NCI-H1048 (cell line): ENCODE measurements at places on chromosomes 12 and 14.

GRCh38 chr12:91065396-91065795 is 7.6 kb upstream of the KERA start:
- no peak for DNase-seq

DNA sequence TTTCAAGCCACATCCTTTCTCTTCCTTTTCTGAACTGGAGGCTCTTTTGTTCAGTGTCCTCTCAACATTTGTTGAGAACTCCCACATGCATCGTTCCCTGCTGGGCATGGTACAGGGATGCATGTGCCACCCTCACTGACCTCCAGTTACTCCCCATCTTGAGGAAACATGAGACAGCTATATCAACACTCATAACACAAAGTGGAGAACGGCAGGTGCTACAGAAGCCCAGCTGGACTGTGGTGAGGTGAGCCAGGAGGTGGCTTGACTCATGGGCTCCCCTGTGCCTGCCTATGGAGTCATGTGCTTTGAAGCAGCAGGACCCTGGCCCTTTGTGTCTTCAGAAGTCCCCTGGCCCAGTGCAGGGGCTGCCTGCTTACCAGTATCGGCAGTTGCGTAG is 9.7 kb downstream of the MYH6 start:
- no peak for DNase-seq

- no peak for DNase-seq
Measured at GRCh38 chr12:92493816-92494215, 209.0 kb upstream of the PLEKHG7 start.

DNA sequence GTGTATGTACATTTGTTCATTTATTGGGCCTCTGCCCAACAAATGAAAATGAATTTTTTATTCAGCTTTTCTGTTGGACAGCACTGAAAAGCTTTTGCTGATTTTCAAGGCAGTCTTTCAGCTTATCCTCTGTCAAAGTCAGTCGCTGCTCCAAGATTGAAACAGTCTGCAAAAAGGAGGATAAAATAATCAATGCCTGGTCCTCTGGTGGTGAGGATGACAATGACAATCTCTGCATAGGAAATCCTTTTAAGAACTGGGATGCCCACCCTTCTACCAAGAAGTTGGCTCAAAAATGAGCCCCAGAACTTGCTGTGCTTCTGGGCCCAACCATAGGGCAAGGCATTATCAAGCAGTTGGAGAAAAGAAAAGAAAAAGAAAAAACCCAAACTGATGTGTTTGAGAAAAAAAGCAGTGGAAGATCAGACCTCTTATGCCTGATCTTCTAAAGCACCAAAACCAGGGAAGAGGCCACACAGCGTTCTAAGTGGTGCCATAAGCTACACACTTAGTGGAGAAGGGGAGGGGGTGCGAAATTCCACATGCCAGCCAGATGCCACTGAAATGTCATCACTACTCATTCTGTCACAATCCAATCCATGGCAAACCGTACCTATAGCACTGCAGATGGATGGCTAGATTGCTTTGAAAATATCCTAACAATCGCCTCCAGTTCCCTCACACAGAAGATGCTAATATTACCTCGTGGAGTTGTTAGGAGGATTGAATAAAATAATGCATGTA is 69.0 kb upstream of the DUSP6 start:
- no peak for DNase-seq

DNA sequence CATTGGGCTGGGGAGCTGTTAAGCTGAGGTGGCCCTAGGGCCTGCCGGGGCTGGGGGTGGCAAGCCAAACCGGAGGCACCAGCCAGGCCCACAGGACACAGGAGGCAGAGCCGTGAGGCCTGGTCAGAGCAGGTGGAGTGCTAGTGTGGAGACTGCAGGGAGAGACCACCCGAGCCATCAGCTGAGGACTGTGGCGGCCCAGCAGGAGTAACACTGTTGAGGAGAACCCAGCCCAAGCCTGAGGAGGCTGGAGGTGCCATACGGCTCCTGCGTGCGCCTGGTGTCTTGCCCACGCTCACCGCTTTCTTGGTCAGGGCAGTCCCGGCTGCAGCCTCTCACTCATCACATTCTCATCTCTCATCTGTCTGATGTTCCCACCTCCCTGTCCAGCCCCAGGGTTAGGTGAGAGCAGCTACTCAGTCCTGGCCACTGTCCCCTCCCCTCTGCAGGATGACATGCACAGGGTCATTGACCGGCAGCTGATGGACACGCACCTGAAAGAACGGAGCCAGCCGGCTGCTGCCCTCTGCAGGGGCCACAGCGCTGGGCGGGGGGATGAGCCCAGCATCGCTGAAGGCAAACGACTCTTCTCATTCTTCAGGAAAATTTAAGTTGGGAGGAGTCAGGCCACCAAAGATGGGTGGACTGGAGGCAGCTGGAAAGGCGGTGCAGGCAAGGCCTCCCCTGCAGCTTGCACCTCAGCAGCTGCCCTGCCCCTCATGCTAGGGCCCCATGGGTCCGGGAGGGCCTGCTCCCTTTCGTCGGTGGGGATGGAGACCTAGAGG is 23.8 kb downstream of the RAB35 start:
- DNase-seq, result no peak

GRCh38 chr12:133038118-133038709 is 905 bp downstream of the ZNF84 start:
- DNase-seq, result no peak

GRCh38 chr14:77478796-77479195 is 19.8 kb downstream of the ISM2 start:
- DNase-seq, result no peak

DNA sequence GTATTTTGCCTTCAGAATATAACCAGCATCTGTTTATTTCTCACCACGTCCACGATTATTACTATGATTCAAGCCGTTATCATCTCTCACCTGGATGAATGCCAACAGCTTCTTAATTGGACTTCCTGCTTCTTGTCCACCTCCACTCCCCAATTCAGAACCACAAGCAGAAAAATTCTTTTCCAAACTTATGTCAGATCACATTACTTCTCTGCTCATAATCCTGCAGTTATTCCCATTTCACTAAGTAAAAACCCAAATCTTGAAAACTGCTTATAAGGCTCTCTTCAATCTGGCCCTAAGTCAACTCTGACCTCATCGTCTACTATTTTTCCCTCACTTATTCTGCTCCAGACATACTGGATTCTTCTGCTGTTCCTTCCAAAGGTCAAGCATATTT is 2.0 kb downstream of the CRY1 start:
- DNase-seq, result no peak

GRCh38 chr12:9115731-9116559 is at the start of gene A2M:
A2M (minus strand) TSS chr12:9115919; CDS start chr12:9115849, 70 bp downstream.
- DNase-seq, result no peak

GRCh38 chr14:103334644-103335622 is 896 bp downstream of the EIF5 start:
- DNase-seq, result no peak

- no peak for DNase-seq
Measured at GRCh38 chr12:93676408-93677194, 574 bp upstream of the CRADD start.

- no peak for DNase-seq
Measured at GRCh38 chr12:102388469-102388868, 91.9 kb downstream of the IGF1 start.

GRCh38 chr14:63203015-63203414 is 1.2 kb upstream of the RHOJ start:
- DNase-seq, result no peak

DNA sequence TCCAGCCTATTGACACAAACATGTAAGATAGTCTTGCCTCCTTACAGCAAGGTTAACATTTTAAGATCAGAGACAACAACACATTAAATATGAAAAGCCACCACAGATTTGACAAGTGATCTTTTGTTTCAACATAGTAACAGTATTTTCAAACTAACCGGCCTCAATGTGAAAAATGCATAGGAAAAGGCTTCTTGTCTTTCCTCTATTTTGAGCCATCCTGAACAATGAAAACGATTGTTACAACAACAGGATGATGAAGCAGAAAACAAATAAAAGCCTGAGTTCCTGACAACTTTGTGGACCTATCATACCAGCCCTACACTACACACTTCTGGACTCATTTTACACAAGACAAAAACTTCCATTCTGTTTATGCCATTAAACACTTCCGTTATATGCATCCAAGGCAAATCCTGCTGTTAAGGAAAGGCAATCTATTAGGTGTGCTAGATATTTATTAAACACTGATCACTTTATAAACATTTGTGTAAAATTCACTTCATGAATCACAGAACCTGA is 37.3 kb downstream of the BAZ1A start:
- no peak for DNase-seq

GRCh38 chr12:107134558-107134957 is 41.2 kb upstream of the CRY1 start:
- peak; percentile 48 for DNase-seq

- DNase-seq, result no peak
Measured at GRCh38 chr14:99791476-99792209, 1.6 kb upstream of the EML1 start.

- DNase-seq, result no peak
Measured at GRCh38 chr12:120099738-120100137, 16.8 kb downstream of the RAB35 start.

DNA sequence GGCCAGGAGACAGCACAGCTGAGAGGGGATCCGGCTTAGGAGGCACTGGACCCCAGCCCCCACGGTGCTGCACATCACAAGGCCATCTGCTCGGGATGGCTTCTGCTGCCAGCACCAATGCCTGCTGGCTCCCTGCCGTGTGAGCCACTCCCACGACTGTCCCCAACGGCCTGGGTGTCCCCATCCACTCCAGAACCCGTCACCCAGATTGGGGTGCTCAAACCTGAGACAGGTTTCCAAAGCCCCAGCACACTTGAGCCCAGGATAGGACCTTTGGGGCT is 102.4 kb downstream of the RFLNA start:
- no peak for DNase-seq

DNA sequence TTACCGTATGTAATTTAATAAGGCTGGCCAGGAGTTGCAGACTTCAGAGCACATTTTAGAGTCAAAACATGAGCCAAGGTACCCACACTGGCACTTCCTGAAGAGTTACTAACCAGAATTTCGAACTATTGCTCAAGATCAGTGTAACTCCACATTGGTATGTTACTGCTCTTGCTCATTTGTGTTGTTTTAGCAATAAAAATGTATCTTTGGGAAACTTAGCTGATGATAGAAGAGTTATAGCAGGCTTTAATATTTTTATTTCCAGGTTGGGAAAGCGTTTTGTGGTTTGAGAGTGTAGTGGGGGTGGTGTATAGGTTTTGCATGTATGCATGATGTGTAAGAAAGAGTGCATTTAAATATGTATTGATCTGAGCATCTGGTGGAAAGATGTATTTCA is 96.6 kb downstream of the SCN8A start:
- DNase-seq, result no peak

DNA sequence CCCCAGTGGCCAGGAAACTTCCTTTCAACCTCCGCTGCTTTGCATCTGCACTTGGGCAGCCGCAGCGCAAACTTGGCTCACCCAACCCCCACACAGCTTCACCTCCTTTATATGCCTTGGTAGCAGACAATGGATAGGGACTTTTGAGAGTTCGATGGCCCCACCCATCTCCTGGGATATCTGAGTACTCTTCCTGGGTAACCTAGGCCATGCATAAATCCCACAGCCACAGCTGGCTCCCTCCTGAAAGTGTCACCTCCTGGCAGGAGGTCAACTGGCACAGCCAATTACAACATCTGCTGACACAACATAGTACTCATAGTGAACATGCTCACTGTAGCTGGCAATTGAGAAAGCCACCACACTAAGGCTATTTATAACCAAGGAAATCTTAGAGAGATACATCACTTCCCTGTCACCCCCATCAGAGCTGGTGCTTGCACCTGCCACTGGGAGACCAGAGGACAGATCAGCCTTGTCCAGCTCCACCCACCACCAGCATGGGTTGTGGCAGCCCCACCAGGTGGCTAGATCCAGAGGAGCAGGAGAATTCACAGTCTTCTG is 410.0 kb downstream of the SYT1 start:
- no peak for DNase-seq

DNA sequence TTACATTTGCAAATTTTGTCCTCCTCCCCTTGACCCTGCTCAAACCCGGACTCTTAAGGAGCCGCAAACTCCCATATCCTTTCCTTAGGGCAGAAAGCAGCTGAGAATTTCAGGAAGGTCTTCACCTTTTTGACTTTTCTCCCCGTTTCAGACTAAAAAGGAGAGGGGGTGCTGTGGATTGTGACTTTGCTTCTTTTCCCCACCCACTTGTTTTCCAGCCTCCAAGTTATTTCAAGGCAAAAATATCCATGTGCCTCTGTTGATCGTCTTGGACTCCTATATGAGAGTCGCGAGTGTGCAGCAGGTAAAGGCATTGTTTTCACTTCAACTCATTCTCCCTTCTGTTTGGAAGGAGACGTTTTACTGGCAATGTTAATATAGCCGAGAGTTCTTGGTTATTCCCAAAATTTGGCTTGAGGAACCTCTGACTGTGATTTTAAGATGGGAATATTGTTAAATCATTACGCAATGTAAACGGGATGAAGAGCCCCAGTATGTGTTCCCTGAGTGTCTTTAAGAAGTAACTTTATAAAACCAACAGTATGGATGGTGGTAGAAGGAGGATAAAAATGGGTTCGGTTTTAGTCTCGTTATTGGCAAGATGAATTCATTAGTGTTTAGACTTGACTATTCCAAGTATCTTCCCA is 663 bp downstream of the LRRK2 start:
- no peak for DNase-seq

- DNase-seq, result no peak
Measured at GRCh38 chr12:117093918-117094630, 5.1 kb downstream of the TESC start.

GRCh38 chr12:69331519-69331908 is 16.7 kb upstream of the LYZ start:
- DNase-seq, result no peak

DNA sequence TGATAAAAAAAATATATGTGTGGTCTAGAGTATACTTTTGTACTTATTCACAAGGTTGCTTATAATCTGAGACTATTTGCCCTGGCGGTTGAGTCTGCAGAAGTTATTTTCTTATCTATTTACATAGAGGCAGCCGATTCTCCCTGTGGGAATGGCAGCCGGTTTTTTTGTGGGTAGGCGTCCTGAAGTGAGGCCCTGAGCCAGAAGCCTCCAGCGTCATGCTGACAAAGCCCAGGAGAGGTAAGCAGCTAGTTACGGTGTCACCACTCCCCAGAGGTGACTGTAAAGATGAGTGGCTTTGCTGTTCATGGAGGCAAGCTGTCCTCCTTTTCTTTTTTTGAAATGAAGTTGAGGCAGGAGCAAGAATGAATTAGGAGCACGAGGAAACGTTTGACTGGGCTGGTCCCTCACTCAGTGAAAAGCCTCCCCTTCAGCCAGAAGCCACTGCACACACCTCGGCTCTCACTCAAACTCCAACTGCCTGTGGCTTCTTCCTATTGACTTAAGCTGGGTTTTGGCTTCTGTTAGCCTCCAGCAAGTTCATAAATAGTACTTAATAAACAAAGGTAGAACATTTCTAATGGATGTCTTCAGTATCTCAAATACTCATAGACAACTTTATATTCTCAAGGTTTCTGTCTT is 21.5 kb downstream of the PAX9 start:
- DNase-seq, result no peak

DNA sequence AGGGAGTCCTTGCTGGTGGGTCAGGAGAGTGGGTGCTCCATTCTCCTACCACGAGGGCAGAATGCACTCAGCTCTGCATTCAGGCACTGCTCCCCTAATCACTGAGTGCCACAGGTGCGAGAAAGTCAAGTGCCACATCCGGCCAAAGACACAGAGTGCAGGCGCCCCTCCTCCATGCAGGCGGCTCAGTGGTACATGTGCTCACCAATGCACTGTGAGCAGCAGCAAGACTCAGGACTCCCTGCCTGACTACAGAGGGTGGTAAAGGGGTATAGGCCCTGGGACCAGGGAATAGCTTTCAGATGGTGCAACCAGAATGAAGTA is 32.9 kb downstream of the ZFYVE21 start:
- DNase-seq, result no peak
